ENCODE measurements at places on chromosomes 6 and 20. TPM values are rescaled to one million over a fixed set of nuclear protein-coding genes. Genes with fewer than 3 reads are reported as not detected.

The COL9A3 gene
- total RNA-seq: 0.32 TPM

The FKBP1C gene
- 3.0 TPM for total RNA-seq

DNA sequence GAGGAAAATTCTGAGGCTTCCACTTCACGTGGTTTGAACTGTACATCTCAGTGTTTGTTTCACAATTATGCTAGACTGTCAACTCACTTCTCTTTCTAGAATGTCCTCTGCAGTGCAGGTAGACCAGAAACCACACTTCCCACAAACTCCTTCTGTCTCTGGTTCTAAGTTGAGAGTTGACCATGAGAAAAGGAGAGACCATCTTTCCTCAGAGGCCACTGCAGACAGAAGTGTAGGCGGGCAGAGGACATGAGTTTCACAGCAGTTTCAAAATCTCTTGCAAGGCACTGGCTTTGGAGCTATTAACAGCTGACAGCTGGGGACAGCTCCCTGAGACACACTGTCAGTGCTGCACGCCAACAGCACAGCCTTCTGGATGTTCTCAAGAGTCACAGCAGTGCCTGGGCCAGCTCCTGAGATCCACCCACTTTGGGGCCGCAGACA is 55.4 kb upstream of the MOXD1 start:
- H3K27ac ChIP-seq: no peak overlapping the region
- no peak for DNase-seq
- H3K36me3 ChIP-seq: peaks cover 15% of the 10 kb centered on the region
- no peak overlapping the region for H3K4me3 ChIP-seq
- no peaks in the 10 kb centered on the region for H3K27me3 ChIP-seq

DNA sequence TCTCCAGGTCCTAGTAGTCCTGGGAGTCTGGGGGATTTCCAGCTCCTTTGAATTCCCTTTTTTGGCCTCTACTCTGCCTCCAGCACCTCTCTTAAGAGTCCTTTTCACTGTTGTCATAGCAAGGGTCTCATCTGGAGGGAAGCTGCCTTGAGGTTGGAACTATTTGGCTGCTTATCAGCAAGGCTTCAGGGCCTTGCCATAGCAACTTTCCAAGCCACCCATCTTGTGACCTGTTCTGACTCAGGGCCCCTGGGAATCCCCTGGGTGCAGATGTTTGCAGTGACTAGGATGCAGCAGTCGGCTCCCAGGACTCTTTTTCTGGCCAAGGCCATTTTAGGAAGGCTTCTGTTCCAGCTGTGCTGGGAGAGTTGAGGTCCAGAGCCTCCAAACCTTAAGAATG is 12.4 kb downstream of the PKIG start:
- no peak for DNase-seq
- no peak overlapping the region for H3K4me3 ChIP-seq
- H3K36me3 ChIP-seq: no peaks in the 10 kb centered on the region

The LCA5 gene
- total RNA-seq: 0.18 TPM

The OR2J3 gene
- total RNA-seq: not detected

GRCh38 chr6:7188492-7188891 is 80.7 kb downstream of the RREB1 start:
- peaks cover 81% of the 10 kb centered on the region for H3K36me3 ChIP-seq
- peaks cover 9% of the 10 kb centered on the region for H3K4me1 ChIP-seq

The SIRPD gene
- total RNA-seq: not detected

The CLIC5 gene
- 3.0 TPM for total RNA-seq

DNA sequence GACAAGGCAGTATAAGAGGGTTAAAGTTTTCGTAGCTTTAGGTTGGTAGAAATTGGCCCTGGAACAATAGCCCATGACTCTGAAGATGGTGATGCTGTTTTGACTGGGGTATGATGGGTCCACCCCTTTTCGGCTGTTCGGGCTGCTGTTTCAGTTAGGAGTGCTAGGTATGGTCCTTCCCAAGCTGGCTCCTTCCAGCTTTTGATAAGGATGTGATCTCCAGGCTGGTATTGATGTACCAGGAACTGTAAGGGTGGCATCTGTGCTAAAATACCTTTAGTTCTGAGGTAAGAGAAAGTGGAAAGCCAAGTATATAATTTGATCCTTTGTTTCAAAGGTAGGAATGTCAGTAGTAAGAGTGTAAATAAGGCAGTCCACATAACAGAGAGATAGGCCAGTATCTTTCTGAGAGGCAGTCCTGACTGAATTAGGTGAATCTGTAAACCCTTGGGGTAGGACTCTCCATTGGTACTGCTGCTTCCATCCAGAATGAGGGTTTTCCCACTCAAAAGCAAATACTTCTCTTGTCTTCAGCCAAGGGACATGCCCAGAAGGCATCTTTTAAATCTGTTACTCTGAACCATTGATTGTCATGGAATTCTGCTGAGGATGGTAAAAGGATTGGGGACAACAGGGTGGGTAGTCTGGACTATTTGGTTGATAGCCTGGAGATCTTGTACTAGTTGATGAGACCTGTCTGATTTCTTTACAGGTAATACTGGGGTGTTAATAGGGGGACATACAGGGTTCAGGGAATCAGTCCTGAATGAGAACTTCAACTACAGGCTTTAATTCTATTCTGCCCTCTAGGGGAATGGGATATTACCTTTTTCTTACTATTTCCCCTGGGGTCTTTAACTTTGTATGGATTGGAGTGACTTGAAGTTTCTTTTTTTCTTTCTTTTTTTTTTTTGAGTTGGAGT is 6.1 kb upstream of the ZNFX1 start:
- DNase-seq: no peak
- H3K4me1 ChIP-seq: peaks cover 72% of the 10 kb centered on the region
- H3K4me3 ChIP-seq: peak overlapping the region; percentile 94

- H3K36me3 ChIP-seq: no peaks in the 10 kb centered on the region
- DNase-seq: no peak
- H3K27ac ChIP-seq: no peak overlapping the region
Observed at GRCh38 chr6:75334266-75335040, 49.9 kb upstream of the TMEM30A start.

DNA sequence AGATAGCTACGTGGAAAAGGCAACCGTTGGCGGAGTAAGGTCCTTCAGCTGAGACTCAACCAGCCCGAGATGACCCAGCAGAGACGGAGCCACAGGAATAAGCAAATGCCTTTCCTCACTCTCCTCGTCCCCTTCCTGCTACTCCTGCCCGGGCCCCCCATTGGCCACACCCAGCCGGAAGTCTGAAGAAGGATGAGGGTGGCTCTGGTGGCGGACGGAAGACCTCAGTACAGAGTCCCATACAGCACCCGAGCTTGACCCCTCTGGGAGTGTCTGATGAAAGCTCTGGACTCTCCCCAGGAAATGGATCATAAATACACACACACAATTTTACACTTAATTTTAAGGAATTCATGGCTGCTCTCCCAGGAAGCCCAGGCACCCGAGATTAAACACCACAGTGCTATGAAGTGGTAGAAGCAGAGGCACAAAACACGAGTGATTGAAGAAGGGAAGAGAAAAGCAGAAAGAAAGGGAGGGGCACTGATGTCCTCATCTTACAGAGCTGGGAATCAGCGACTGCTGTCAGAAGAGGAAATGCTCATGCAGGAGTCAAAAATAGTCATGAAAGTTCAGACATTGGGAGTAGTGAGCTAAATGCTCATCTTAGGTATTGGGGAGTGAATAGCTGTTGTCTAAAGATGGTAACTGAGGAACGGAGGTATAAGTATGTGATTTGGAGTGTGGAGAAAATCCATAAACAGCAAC is 125.6 kb downstream of the BANF2 start:
- H3K4me1 ChIP-seq: peaks cover 17% of the 10 kb centered on the region
- no peak for DNase-seq
- no peak overlapping the region for H3K27ac ChIP-seq
- H3K36me3 ChIP-seq: no peaks in the 10 kb centered on the region
- H3K4me3 ChIP-seq: no peak overlapping the region
- no peaks in the 10 kb centered on the region for H3K27me3 ChIP-seq

DNA sequence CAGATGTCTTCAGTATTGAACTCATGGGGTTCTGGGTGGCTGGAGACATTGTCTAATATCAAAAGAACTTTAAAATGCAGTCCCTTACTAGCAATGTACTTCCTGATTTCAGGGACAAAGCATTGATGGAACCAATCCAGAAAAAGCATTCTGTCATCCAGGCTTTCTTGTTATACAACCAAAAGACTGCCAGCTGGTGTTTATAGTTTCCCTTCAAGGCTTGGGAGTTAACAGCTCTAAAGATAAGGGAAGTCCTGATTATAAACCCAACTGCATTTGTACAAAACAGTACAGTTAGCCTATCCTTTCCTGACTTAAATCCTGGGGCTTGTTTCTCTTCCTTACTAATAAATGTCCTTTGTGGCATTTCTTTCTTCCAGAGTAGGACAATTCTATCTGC is 160.0 kb downstream of the COL21A1 start:
- no peak overlapping the region for H3K27ac ChIP-seq
- no peaks in the 10 kb centered on the region for H3K36me3 ChIP-seq
- no peaks in the 10 kb centered on the region for H3K4me1 ChIP-seq
- no peaks in the 10 kb centered on the region for H3K27me3 ChIP-seq

The C6orf52 gene
- total RNA-seq: 1.7 TPM

DNA sequence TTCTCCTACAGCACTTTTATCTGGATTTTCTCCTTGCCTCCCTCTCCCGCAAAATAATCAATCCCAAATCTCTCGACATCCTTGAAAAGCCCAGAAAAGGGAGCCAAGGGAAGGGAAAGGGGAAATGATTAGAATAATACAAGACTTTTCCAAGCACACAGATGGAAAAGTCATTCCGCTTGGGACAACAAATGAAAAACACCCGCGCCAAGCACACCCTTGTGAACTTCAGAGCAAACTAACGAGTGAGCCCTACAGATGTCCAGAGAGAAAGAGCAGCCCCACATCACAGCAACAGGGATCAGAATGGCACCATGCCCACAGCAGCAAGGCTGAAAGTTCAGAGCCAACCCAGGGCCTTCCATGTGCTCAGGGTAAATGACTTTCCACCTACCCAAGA is 49.6 kb downstream of the NINL start:
- no peaks in the 10 kb centered on the region for H3K4me1 ChIP-seq
- H3K36me3 ChIP-seq: no peaks in the 10 kb centered on the region
- H3K4me3 ChIP-seq: no peak overlapping the region

The PFDN4 gene
- total RNA-seq: 55.1 TPM

- H3K4me3 ChIP-seq: no peak overlapping the region
- H3K27me3 ChIP-seq: peaks cover 14% of the 10 kb centered on the region
- DNase-seq: no peak
- no peak overlapping the region for H3K27ac ChIP-seq
Observed at GRCh38 chr6:131139599-131139998, 4.3 kb downstream of the AKAP7 start.

DNA sequence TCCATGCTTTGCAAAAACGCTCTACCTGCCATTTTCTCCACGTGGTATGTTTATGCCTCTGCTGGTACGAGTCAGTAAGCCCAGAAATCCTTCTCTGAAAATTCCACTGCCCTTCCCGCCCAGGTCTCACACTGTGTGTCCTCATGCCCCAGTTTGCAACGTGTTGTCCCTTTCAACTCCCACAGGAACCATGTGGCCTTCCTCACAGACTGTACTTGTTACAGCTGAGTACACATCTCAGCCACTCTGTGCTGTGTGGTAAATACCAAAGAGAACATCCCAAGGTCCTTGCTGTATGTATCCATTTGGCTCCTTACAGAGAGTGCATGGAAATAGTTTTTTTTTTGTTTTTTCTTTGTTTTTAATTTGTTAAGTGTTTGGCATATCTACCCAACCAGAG is 56.9 kb downstream of the RTN4IP1 start:
- no peak for DNase-seq
- no peak overlapping the region for H3K4me3 ChIP-seq
- peaks cover 7% of the 10 kb centered on the region for H3K4me1 ChIP-seq
- no peaks in the 10 kb centered on the region for H3K27me3 ChIP-seq
- H3K27ac ChIP-seq: no peak overlapping the region

GRCh38 chr6:2775003-2775402 is 9.8 kb downstream of the WRNIP1 start:
- no peak for DNase-seq
- no peaks in the 10 kb centered on the region for H3K27me3 ChIP-seq

DNA sequence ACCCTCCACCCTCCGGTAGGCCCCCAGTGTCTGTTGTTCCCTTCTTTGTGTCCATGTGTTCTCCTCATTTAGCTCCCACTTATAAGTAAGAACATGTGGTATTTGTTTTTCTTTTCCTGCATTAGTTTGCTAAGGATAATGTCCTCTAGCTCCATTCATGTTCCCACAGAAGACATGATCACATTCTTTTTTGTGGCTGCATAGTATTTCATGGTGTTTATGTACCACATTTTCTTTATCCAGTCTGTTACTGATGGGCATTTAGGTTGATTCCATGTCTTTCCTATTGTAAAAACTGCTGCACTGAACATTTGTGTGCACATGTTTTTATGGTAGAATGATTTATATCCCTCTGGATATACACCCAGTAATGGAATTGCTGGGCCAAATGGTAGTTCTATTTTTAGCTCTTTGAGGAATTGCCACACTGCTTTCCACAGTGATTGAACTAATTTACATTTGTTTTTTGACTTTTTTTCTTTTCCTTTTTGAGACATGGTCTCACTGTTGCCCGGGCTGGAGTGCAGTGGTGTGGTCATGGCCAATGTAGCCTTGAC is 4.5 kb downstream of the KPNA5 start:
- no peak overlapping the region for H3K4me3 ChIP-seq
- peaks cover 35% of the 10 kb centered on the region for H3K36me3 ChIP-seq
- H3K27me3 ChIP-seq: no peaks in the 10 kb centered on the region
- peaks cover 26% of the 10 kb centered on the region for H3K4me1 ChIP-seq

The ARMH2 gene
- not detected for total RNA-seq

The TNFRSF6B gene
- total RNA-seq: not detected

- no peak overlapping the region for H3K4me3 ChIP-seq
- H3K4me1 ChIP-seq: no peaks in the 10 kb centered on the region
- H3K27me3 ChIP-seq: peaks cover 3% of the 10 kb centered on the region
- DNase-seq: no peak
- no peak overlapping the region for H3K27ac ChIP-seq
- H3K36me3 ChIP-seq: no peaks in the 10 kb centered on the region
Observed at GRCh38 chr6:163333038-163333437, 81.5 kb upstream of the QKI start.

The PDE10A gene
- not detected for total RNA-seq

Measured in activated T-helper 2 cell treated with anti-CD3 and anti-CD28 coated beads, Interferon-gamma antibody, Interleukin-2, Interleukin-4, amounts not matched to agents 10 μg/mL and 5 μg/mL and 100 μg/mL, durations not matched to agents 14 hours and 24 hours and 36 hours (primary cell).